ENCODE measurements at places on chromosomes 1 and 21. TPM values are rescaled to one million over a fixed set of nuclear protein-coding genes. Genes with fewer than 3 reads are reported as not detected.
A peak's percentile ranks its signal among the peaks of the same experiment; 100 is the strongest.

- peaks cover 3% of the 10 kb centered on the region for H3K36me3 ChIP-seq
- peaks cover 5% of the 10 kb centered on the region for H3K4me1 ChIP-seq
- H3K27me3 ChIP-seq: no peaks in the 10 kb centered on the region
Measured at GRCh38 chr1:43648221-43648847, 1.6 kb upstream of the KDM4A start.

ZNF670 gene
- 4.5 TPM for total RNA-seq

RNPC3 gene
- 3.8 TPM for total RNA-seq

TINAGL1 gene
- total RNA-seq: 0.56 TPM

LEPROT gene
- 21.0 TPM for total RNA-seq

DNA sequence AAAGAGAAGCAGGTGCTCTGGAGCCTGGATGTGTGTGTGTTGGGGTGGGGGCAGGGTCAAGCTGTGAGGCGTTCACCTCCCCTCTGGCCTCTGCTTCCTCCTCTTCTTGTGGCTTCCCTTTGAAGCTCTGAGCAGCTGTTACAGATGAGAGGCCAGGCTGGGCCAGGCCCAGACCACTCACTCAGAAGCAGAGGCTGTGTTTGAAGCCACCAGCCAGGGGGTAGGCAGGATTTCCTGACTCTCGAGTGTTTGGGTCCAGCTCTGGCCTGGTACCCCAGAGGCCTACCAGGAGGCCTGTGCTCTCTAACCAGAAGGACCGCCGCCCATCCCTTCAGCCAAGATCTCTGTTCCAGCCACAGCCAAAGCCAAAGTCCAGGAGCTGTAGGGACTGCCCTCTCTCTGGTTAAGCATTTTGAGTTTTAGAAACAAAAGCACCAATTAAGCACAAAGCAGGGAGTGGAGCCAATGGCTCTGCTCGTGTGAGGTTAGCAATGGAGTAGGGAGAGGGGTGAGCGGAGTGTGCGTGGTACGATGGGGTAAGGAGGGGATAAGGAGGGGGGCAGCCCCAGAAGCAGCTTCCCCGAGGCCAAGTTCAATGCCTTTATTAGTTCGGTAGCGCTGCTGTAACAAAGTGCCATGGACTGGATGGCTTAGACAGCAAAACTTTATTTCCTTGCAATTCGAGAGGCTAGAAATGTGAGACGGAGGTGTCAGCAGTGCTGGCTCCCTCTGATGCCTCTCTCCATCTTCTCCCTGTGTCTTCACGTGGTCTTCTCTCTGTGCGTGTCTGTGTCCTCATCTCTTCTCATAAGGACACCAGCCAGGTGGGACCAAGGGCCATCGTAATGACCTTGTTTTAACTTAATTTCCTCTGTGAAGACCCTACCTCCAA, 20.5 kb downstream of the RCSD1 start:
- H3K27ac ChIP-seq: no peak overlapping the region
- no peaks in the 10 kb centered on the region for H3K4me1 ChIP-seq
- H3K36me3 ChIP-seq: no peaks in the 10 kb centered on the region
- DNase-seq: no peak

- no peak overlapping the region for H3K4me3 ChIP-seq
- no peak for DNase-seq
- H3K27me3 ChIP-seq: no peaks in the 10 kb centered on the region
- no peaks in the 10 kb centered on the region for H3K36me3 ChIP-seq
Measured at GRCh38 chr1:61873581-61873980, 131.3 kb downstream of the PATJ start.

- no peaks in the 10 kb centered on the region for H3K27me3 ChIP-seq
- no peak overlapping the region for H3K4me3 ChIP-seq
- no peak for DNase-seq
Measured at GRCh38 chr1:201617157-201617556, 78.2 kb downstream of the NAV1 start.

OR2T1 gene
- total RNA-seq: not detected

EXO1 gene
- 18.9 TPM for total RNA-seq

DNA sequence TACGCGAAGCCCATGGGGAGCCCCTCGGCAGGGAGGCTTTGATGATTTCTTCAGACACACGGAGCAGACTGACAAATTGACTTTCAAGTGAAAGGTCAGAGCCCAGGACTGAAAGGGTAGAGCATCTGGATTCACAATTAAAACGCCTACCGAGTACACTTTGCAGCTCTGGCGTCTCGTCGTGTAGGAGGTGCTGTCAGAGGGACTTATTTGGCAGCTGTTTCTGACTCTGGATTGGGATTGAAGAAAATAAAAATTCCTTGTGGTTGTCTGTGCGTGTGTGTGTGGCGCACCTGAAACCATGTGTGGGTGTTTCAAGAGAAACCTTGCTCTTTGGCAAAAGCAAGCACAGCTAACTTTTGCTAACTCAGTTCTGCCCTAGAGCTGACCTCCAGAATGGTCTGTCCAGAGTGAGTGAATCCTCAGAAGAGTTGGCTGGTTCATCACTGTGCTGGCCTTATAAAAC, 348.7 kb downstream of the HLX start:
- H3K27ac ChIP-seq: no peak overlapping the region
- no peak for DNase-seq
- no peak overlapping the region for H3K4me3 ChIP-seq
- no peaks in the 10 kb centered on the region for H3K27me3 ChIP-seq
- H3K36me3 ChIP-seq: no peaks in the 10 kb centered on the region

- H3K4me3 ChIP-seq: no peak overlapping the region
- H3K4me1 ChIP-seq: peaks cover 10% of the 10 kb centered on the region
- 0 out of 2 replicates have a peak overlapping the region, but pooled peaks have one; percentile 7 for H3K27ac ChIP-seq
- DNase-seq: peak; percentile 69
- H3K27me3 ChIP-seq: no peaks in the 10 kb centered on the region
- H3K36me3 ChIP-seq: no peaks in the 10 kb centered on the region
Measured at GRCh38 chr1:31102501-31102950, 37.0 kb upstream of the PUM1 start.

- H3K27ac ChIP-seq: no peak overlapping the region
- no peak for DNase-seq
- H3K36me3 ChIP-seq: no peaks in the 10 kb centered on the region
- H3K4me1 ChIP-seq: no peaks in the 10 kb centered on the region
- H3K4me3 ChIP-seq: no peak overlapping the region
Measured at GRCh38 chr1:166017395-166017794, 149.4 kb downstream of the FAM78B start.

DNA sequence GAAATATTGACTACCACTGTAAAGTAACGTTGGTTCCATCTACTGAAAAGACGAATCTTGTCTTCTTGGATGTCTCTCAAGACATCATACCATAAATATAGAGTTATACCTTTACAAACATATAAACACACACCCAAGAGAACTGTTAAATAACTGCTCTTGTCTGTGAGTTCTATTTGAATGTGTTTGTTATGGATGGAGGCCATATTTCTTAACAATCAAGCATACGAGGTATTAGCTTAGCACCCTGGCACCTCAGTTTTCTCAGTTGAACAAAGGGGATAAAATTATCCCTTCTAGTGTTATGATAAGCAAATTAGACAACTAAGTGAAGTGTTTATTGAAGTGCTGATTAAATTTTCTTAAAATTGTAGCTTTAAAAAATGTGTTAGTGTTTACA, 336.6 kb upstream of the ZRANB2 start:
- H3K4me3 ChIP-seq: no peak overlapping the region
- H3K36me3 ChIP-seq: no peaks in the 10 kb centered on the region
- no peaks in the 10 kb centered on the region for H3K27me3 ChIP-seq
- no peak overlapping the region for H3K27ac ChIP-seq

TDRD5 gene
- total RNA-seq: not detected

- peaks cover 24% of the 10 kb centered on the region for H3K4me1 ChIP-seq
- peak; percentile 91 for DNase-seq
- H3K27me3 ChIP-seq: no peaks in the 10 kb centered on the region
- peaks cover 7% of the 10 kb centered on the region for H3K36me3 ChIP-seq
- H3K4me3 ChIP-seq: no peak overlapping the region
Measured at GRCh38 chr1:14968251-14968851, 185.2 kb upstream of the TMEM51 start.

DNA sequence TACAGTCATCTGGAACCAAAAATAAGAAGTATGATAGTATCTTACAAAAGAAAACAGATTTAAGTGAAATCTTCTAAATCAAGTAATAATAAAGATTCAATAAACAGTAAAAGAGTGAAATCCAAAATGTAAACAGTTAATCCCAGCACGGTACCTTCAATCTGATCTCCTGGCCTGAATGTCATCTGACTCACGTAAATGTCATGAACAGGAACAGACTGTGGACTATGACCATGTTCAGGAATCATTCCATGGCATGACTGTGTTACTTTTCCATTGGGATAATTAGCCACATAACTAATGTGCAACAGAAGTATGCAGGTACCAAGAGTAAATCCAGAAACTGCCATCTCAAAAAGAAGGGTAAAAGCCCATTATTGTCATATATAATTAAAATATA, 18.0 kb downstream of the FRRS1 start:
- H3K36me3 ChIP-seq: 0 out of 2 replicates have a peak, but pooled peaks cover 2% of the 10 kb centered on the region
- H3K27me3 ChIP-seq: no peaks in the 10 kb centered on the region
- peak; percentile 32 for DNase-seq

OPRD1 gene
- under 0.01 TPM for total RNA-seq

DNA sequence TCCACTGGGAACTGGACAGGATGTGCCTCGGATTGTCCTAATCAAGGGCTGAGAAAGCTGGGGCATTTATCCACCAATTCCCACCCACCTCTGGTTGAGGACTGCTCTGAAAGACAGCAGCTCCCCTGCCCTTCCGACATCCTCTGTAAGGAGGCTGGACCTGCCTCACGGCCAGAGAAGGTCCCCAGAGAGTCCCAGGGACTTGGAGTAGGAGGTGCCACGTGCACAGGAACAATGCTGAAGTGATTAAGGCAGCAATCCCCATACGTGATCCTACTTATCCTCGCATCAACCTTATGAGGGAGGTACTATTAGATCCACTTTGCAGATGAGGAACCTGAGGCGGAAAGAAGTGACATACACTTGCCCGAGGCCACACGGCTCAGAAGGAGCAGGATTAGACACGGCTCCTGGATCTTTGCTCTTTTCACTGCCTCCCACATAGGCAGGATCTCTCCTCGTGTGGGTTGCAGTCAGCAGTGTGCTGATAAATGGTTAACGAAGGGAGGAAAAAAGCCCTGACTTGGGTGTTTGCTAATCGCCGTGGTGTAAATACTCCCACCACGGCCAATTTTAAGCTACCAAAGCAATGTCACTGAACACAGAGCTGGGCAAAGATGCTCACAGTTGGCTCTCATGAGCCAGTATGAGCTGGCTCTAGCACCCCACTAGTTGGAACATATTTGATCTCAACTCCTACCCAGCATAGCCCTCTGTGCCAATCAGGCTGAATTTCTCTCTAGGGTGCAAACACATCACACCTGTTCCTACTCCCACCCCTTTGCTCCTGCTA, 18.6 kb upstream of the LDLRAP1 start:
- no peak for DNase-seq
- no peak overlapping the region for H3K4me3 ChIP-seq
- H3K4me1 ChIP-seq: no peaks in the 10 kb centered on the region
- H3K27ac ChIP-seq: no peak overlapping the region
- no peaks in the 10 kb centered on the region for H3K36me3 ChIP-seq

DNA sequence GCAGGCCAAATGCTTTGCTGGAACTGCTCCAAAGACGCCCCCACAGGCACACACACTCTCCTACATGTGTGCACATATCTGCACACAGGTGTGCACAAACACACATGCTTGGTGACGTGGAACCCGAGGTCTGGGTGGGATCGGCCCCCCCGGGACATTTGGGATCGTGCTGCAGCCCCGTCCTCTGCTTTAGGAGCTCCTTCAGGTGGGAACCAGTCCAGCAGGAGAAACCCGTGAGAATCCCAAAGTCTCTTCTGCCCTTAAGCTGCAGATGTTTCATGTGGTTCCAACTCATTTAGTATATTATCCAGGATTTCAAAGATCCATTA, 38.6 kb downstream of the UBE2G2 start:
- H3K27ac ChIP-seq: no peak overlapping the region
- DNase-seq: no peak
- no peaks in the 10 kb centered on the region for H3K4me1 ChIP-seq
- no peaks in the 10 kb centered on the region for H3K27me3 ChIP-seq
- no peaks in the 10 kb centered on the region for H3K36me3 ChIP-seq

GRCh38 chr1:22351768-22352080, 99.9 kb upstream of the ZBTB40 start:
- no peaks in the 10 kb centered on the region for H3K4me1 ChIP-seq
- H3K27me3 ChIP-seq: peaks cover 64% of the 10 kb centered on the region
- H3K27ac ChIP-seq: no peak overlapping the region

SPRR2G gene
- not detected for total RNA-seq

TMEM82 gene
- total RNA-seq: not detected

DNA sequence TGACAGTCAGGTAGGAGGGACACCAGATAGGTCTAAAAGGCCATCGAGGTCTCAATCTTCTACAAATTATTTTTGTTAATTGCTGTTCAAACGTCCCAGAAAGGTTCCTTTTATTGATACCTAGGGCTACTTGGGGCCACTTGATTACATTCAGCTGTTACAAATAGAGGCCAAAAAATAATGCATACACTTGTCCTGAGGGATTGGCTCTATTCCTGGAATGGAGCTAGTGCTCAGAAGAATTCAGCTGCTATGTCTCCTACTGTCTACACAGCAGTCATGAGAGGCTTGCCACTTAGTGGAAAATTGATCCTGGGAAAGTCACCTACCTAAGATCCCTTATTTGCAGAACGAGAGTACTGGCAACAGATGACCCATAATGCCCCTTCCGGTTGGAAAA, 498.3 kb downstream of the ADGRL2 start:
- H3K27ac ChIP-seq: no peak overlapping the region
- H3K4me1 ChIP-seq: no peaks in the 10 kb centered on the region
- H3K4me3 ChIP-seq: no peak overlapping the region

RAB29 gene
- total RNA-seq: 7.3 TPM

GRCh38 chr1:89779151-89779940, 41.5 kb upstream of the LRRC8D start:
- H3K27ac ChIP-seq: no peak overlapping the region
- no peaks in the 10 kb centered on the region for H3K4me1 ChIP-seq
- DNase-seq: no peak

GRCh38 chr1:241679404-241679803, 27.3 kb downstream of the WDR64 start:
- H3K4me3 ChIP-seq: no peak overlapping the region
- no peaks in the 10 kb centered on the region for H3K4me1 ChIP-seq
- no peak overlapping the region for H3K27ac ChIP-seq
- no peaks in the 10 kb centered on the region for H3K36me3 ChIP-seq
- H3K27me3 ChIP-seq: peaks cover 2% of the 10 kb centered on the region
- no peak for DNase-seq

GRCh38 chr1:178544531-178544930, 31.6 kb downstream of the TEX35 start:
- no peaks in the 10 kb centered on the region for H3K27me3 ChIP-seq
- H3K4me3 ChIP-seq: no peak overlapping the region
- H3K36me3 ChIP-seq: peaks cover 14% of the 10 kb centered on the region

POTED gene
- not detected for total RNA-seq

- DNase-seq: no peak
- peaks cover 41% of the 10 kb centered on the region for H3K27me3 ChIP-seq
- no peak overlapping the region for H3K27ac ChIP-seq
- no peaks in the 10 kb centered on the region for H3K4me1 ChIP-seq
- H3K36me3 ChIP-seq: no peaks in the 10 kb centered on the region
Measured at GRCh38 chr1:51344602-51345299, 14.4 kb upstream of the TTC39A start.
